NCI-H2227 treated with DMSO at 0.1 percent for 48 hours (cell line): ENCODE measurements at places on chromosomes 1 and 21.

GRCh38 chr1:236101233-236102200 is 36.6 kb upstream of the NID1 start:
- DNase-seq, result no peak

DNA sequence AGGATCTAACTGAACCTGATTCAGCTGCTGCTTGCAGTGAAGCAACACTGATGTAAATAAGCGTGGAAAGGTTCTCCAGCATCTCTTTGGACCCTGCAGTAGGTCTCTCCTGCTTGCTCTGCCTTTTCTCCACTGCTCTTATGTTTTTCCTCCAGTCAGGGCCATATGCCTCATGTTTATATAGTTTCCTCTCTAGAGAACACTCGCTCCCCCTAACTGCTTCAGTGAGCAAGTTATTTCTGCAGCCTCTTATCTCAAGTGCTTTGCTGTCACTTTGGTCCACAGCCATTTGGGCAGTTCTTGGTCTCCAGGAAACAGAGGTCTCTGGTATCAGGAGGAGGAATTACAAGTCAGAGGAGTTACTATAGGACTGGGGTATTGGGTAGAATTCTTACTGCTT is 5.3 kb downstream of the PRUNE1 start:
- DNase-seq, result peak; percentile 53

DNA sequence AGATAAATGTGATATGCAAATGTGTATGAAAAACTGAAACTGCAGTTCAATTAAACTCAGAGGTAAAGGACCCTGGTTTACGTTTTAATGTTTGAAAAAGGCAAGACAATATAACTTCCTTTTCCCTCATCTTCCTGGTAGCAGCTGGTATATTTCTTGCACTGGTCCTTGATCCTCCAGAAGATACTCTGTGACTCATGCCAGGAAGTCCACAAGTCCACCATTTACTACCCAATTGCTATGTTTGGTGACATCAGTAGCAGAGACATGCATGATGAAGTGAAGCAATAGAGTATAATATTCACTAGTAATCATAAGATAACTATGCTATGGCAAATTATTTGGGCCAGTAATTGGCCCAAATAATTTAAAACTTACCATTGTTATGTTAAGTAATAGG is 774.5 kb upstream of the NEGR1 start:
- DNase-seq, result no peak

DNA sequence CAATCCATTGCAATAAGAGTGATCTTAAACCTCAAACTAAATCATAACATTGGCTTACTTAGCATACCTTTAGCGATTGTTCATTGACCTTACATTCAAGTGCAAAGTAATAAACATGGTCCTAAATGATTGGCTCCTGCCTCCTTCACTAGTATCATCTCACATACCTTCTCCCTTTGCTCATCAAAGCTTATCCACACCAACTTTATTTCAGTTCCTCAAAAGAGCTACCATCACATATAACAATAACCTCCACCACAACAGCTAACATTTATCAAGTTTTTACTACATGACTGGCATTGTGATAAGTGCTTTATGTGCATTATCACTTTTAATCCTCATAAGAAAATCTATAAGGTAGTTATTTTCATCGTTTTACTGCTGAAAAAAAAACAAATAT is 198.8 kb downstream of the COL24A1 start:
- no peak for DNase-seq

- DNase-seq, result no peak
Measured at GRCh38 chr1:58123051-58123450, 423.5 kb downstream of the OMA1 start.

GRCh38 chr1:229432905-229433304 is 989 bp downstream of the ACTA1 start:
- no peak for DNase-seq

- no peak for DNase-seq
Measured at GRCh38 chr1:32644426-32644825, 5.9 kb downstream of the ZBTB8OS start.

- no peak for DNase-seq
Measured at GRCh38 chr1:154405747-154406571, 816 bp downstream of the IL6R start.

- no peak for DNase-seq
Measured at GRCh38 chr1:190906206-190906725, 428.6 kb upstream of the BRINP3 start.

DNA sequence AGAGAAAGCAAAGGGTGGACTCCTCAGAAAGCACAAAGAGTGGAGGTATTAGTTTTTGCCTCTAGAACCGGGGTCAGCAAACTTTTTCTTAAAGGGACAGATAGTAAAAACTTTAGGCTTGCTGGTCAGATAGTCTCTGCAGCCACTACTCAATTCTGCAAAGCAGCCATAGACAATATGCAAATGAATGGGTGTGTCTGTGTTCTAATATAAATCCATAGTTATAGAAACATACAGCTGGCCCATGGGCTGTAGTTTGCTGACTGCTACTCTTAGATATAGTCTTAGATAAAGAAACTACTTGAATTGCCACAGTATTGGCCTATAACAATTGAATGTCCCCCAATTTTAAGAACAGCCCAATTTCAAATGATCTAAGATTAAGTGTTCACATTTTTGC is 101.6 kb upstream of the CACHD1 start:
- DNase-seq, result no peak

DNA sequence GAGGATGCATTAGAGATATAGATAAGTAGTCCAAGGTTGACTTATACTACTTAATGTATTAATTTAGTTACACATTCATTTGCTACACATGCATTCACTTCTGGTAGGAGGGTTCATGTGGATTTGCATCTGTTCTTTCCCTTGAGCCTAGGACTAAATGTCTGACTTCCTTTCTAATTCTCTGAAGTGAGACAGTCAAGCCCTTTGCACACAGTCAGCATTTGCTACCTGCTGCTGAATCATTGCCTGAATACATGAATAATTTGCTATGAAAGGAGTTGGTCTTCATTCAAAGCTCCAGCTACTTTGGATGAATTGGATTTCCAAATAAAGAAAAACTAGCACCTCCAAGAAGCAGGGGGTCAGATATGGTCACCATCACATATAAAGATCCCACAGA is 154.8 kb upstream of the DAB1 start:
- no peak for DNase-seq

- no peak for DNase-seq
Measured at GRCh38 chr1:20174937-20175666, 10.8 kb upstream of the UBXN10 start.

GRCh38 chr1:17059391-17060305 is 5.8 kb upstream of the SDHB start:
- peak; percentile 79 for DNase-seq

GRCh38 chr1:72847651-72848050 is 565.3 kb upstream of the NEGR1 start:
- DNase-seq, result no peak

- DNase-seq, result no peak
Measured at GRCh38 chr1:6101826-6102531, 56.3 kb downstream of the KCNAB2 start.

DNA sequence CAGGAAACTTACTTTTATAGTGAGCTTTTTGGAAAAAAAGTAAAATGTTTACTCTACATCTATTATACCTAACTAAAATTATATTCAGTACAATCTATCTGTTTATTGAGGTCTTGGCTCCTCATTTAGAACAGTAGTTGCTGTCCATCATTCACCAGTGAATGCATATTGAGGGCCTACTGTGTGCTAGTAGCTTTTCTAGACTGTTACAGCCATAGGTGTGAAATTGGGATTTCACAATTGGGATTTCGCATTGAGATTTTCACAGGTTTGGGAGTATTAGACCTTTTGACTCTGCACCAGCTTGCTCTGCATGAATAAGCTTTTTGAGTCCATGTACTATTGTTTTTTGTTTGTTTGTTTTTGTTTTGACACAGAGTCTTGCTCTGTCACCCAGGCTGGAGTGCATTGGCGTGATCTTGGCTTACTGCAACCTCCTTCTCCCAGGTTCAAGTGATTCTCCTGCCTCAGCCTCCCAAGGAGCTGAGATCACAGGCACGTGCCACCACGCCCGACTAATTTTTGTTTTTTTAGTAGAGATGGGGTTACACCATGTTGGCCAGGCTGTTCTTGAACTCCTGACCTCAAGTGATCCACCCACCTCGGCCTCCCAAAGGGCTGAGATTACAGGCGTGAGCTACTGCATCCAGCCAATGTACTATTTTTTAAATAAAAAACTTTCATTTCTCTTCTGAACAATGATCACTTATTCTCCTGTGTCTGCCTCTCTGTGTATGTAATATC is 47.2 kb upstream of the ERRFI1 start:
- DNase-seq, result no peak

GRCh38 chr1:44603718-44604117 is 70.6 kb downstream of the TMEM53 start:
- peak; percentile 64 for DNase-seq

DNA sequence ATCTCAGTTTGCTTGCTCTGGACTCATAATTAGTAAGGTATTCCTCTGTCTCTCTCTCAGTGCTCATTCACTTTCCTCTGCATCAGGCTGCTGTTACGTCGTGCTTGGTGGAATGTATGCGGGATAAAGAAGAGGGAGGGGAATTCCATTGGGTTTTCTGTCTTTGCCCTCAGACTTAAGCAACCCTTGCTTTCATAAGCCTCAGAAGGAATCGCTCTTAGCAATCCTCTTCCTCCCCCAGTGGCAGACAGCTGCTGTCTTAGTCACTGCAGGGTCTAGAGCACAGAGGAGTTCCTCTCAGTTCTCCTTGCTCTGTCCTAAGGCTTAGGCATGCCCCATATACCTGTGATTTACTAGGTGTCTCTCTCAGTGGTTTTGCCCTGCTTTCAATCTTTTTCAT is 19.1 kb upstream of the NTMT2 start:
- DNase-seq, result no peak

DNA sequence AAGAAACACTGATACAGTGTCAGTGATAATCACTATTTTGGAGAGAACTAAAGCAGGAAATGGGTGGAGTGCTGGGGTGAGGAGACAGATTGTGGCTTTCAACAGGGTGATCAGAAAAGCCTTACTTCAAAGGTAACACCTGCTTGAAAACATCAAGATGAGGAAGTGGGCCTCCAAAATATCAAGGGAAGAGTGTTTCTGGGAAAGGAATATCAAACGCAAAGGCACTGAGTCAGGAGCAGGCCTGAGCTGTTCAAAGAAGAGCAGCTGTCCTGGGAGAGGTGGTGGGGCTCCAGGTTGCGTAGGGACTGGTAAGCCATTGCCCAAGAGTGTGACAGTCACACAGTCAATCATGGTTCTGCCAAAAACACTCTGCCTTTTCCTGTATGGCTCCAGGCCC is 47.1 kb upstream of the ATP1A1 start:
- no peak for DNase-seq

- no peak for DNase-seq
Measured at GRCh38 chr1:234022302-234022701, 117.8 kb downstream of the SLC35F3 start.

DNA sequence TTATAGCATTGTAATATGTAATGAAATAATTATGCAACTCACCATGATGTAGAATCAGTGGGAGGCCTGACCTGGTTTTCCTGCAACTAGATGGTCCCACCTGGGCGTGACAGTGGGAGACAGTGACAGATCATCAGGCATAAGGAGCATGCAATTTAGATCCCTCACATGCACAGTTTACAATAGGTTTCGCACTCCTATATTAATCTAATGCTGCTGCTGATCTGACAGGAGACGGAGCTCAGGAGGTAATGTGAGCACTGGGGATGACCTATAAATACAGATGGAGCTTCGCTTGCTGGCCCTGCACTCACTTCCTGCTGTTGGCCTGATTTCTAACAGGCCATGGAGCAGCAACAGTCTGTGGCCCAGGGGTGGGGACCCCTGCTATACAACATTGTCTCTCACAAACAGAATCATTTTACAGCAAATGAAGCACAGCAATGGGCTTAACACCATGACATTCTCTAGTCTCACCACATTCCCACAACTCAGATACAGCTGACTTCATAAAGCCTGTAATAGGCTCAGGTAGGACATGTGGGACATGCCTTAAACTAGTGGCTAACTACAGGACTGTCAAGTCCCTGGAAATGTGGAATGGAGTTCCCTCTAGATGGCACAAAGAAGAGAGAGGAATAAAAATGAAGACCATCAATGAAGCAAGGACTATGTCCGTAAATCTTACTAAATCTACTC is 40.7 kb upstream of the SLC5A9 start:
- DNase-seq, result no peak

GRCh38 chr1:244066954-244067716 is 16.1 kb downstream of the ZBTB18 start:
- DNase-seq, result no peak

DNA sequence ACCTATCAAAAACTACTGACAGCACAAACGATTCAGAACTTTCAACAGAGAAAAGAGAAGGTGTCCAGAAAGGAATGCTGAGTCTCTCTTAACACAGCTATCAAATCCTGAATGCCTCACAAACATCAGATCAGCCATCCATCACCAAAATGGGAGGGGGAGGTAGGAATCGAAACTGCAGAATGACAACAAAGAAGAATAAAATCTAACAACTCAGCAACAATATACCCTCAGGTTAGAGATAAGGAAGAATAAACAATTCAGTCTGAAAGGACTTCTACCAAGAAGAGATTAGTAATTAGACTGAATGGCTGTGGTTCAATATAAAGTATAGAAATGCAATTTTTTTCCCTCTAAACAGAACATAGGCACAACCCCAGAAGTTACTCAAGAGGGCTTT is 94.4 kb downstream of the RERE start:
- DNase-seq, result no peak

DNA sequence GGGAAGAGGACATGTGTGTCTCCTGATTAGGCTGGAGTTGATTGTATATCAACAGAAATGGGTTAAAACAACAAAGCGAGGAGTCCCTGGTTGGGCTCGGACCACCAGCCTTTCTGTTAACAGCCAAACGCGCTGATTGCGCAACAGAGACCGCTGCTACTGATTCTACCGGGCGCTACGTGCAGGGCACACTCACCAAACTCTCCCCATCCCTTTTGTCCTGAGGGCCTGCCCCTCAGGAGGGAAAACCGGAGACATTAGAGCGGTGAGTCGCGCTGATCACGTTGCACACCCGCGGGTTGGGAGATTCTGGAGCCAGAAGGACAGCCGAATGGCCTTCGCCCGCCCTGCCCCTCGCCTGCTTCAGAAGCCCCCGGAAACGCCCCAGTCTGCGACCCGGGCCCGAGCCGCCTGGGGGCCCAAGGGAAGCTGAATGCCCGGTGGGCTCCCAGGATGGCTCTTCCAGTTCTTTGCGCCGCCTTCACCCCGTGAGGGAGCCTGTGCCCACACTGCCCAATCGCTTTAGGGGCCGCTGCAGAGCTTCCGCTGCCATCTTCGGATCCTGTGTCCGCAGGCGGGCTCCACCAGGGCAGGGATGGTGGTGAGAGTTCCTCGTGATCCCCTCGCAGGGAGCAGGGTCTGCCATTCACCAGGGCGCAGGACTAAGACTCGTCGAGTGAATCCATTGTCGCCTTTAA is 165.4 kb upstream of the NBPF11 start:
- DNase-seq, result no peak

DNA sequence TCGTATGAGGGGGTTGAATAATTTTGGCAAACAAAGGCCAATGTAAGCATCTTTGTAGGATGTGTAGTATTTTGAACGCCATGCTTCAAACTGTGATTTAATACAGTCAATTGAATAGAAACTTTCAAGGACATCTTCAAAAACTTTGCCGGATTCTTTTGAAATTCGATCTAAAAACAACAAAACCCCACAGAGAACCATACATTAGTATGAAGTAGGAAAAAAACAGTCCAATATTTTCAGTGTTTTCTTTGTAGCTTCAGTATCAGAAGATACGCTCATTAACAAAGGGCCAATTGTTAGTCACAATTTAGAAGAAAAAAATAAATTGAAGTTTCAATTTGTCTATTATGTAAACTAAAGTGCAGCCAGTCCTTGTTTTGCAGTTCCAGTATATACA is 20.7 kb upstream of the SYNJ1 start:
- no peak for DNase-seq
